Right renal cortex interstitium (tissue), 3 donors: ENCODE measurements at places on chromosomes 6 and 20. TPM values are rescaled to one million over a fixed set of nuclear protein-coding genes. Genes with fewer than 3 reads are reported as not detected.

DNA sequence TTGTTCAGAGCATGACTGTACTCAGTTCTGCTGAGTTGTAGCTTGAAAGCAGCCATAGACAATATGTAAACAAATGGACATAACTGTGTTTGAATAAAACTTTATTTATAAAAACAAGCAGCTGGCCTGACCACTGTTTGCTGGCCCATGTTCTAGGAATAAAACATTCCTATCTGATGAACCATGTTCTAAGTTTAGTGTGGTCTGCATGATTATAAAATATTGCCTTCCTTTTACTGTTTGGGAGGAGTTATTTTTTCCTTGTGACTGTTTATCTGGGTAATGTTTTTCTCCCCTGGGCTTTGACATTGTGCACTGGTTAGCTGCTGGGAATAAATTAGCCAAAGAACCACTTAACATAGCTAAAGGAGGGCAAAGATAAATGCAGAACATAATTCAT lies 55.1 kb downstream of the CDS2 start:
- no peak for DNase-seq

DNA sequence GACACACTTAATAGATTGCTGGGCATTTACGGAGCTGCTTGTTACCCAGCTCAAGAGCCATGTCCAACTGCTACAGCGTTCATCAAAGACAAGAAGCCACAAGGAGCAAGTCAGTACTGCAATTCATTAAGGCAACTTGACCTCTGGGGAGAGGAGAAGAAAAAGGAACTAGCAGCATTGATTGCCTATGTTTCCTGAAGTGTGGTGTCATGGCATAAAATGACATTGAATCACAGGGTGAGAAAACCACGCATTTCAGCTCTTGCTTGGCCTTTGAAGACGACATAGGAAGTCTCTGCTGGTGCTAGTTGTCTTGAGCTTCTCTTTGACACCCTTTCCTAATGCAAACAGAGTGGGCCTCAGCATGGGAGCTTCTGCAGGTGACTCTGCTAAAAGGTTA lies 139.1 kb downstream of the CDH26 start:
- DNase-seq, result no peak

- DNase-seq, result peak; percentile 24
Observed at GRCh38 chr6:2213086-2213485, 32.3 kb downstream of the GMDS start.

DNA sequence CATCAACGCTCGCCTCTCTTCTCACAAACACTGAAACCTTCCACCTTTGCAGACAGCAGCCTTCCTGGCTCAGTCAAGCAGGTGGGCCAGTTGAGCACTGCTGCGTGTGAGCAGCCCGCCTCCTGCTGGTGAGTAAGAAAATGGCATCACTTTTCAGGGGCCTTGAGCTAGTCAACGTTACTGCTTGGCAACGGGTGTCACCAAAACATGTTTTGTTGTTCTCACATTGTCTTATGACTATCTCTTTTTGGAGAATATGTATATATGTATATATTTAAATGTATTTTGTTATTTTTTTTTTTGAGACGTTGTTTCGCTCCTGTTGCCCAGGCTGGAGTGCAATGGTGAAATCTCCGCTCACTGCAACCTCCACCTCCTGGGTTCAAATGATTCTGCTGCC lies 97.0 kb upstream of the AGPAT4 start:
- no peak for DNase-seq

DNA sequence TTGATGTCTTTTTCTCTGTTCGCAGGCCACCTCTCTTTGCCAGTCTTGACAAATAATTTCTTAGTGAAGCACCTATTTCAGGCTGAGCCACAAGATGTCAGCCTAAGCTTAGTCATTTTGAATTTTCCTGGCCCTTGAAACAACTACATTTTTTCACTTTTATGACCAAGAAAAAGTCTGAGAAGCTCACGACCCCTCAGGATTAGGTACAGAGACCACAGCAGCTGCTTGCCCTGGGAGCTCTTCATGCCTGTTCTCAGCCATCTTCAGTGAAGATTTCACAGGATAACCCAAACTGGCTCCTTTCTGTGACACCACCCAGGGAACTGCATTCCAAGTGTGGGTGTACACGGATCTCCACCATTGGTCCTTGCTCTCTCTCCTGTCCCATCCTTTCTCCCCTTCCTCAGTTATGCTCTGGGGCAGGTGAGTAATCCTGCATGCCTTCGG lies 38.4 kb upstream of the SPTLC3 start:
- DNase-seq, result no peak

DNA sequence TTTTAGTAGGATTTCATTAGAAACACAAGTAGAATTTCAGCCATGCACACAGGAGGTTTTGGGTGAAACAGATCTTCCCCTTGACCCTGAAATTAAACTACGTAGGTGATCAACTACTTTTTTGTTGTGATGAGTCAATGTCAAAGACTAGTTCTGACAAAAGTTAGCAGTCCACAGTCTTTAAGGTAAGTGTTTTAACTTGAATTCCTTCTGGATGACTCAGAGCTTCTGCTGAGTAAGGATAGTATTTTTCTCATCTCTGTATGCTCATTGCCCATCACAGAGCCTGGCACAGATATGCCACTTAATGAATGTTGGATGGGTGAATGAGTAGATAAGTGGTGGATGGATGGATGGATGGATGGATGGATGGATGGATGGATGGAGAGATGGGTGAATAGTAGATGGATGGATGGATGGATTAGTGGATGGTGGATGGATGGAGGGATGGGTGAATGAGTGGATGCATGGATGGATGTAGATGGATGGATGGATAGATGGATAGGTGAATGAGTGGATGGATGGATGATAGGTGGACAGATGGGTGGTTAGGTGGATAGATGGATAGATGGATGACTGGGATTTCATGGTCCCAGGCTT lies 165.3 kb downstream of the ZMYND8 start:
- no peak for DNase-seq

DNA sequence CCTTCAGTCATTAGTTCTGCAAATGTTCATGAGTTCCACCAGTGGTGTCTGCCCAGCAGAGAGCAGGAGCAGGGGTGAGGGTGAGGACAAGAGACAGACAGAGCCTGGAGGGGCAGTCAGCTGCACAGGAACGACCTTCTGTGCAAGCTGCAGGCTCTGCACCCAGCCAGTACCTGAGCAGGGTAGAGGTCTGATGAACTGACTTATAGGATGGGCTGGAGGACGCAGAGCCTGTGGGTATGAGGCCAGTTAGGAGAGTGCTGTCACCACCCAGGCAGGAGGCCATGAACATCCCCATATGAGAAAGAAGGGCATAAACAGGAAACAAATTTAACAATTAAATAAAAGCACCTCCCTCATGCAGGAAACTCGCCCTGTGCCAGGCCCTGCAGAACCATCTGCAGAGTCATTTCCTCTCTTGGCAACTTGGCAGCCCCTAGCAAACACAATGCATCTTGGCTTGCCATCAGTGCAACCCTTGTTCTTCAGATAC lies 17.9 kb downstream of the C6orf15 start:
- no peak for DNase-seq

- no peak for DNase-seq
Observed at GRCh38 chr20:44735816-44736169, 9.9 kb upstream of the KCNK15 start.

DNA sequence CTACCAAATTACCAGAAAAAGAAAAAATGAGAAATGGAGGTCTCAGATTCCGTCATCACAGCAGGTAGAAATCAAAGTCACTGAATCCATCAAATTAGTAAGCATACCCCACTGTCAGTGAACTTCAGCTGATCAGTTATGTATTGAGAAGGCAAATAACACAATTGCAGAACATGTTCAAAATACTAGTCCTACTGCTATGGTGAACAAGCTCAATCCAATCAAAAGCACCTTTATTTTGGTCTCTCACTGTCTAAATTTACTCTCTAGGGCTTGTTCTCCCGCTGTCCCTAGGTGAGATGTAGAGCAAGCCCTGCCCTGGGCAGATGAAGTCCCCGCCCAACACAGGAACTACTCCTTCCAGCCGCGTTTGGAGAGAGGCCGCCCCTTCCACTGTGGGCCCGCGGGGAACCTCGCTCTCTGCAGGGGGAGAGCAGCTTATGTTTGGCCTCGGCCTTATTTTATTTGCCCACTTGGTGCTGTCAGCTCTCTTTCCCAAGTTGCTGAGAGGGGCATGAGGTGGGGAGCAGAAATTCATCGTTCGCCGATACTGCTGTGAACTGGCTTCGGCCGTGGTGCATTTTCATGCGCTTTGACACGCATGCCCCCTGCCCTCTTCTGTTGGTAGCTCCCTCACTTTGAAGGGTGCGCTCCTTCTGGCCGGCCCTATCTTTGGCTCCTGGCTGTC lies 14.3 kb upstream of the MAP1LC3A start:
- no peak for DNase-seq

DNA sequence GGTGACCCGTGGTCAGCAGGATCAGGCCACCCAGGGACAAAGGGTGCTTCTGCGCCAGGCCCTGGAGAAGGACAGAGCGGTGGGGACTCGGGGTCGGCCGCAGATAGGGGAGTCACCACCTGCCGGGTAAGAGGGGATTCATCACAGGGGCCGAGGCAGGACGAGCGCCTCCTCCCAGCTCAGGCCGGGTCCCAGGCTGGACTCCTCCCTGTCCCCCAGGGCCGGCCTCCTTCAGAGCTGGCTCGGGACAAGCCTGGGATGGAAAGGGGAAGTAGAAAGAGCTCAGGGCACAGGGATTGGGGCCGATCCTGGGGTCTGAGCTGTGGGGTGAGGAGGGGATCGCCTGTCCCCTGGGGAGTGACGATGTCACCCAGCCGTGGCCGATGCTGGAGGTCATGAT lies 154.6 kb upstream of the PROKR2 start:
- no peak for DNase-seq

DNA sequence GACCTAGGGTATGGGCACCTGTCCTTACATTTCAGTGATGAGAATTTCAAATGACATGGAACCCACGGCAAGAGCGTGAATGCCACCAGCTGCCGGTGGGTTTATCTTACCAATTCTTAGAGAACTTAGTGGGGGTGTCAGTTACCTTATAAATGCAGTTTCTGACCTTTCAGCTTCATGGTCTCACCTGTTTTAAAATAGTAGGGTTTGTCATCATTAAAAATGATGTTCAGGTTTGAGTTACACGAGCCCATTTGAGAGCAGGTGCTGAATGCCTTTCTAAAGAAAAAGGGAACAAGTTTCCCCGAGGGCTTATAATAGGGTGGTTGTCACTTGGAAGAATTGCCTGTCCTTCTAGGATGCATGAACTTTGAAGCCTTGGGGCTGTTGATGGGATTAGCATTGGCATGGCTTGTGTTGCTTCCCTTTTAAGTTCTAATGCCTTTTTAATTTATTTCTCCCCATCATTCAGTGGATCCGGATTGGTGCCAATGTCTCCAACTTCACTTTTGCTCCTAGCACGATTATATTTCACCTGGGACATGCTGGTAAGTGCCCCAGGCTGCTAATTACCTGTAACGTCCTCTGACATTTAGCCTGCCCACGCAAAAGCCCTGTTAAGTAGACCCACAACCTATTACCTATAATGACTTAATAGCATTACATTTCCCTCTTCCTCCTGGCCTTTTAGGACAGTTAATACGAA lies 27.9 kb downstream of the GHRH start:
- no peak for DNase-seq

GRCh38 chr6:33672808-33673207 lies 38.7 kb downstream of the UQCC2 start:
- no peak for DNase-seq

DNA sequence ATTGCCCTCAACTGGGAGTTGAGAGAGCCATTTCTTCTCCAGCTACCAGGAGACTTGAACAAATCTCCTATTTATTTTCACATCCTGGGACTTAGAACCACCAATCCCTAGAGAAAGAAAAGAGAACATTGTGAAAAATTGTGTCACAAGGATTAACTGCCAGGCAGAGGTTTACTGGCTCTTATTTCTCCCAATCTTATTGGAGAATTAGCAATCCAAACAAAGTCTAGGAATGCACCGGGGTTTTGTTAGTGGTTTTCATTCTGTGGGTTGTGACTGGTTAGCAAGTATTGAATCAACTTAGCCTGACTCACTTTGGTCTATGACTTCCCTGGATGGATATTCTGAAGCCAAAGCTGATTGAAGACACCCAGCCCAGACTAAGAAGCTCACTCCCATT lies 21.2 kb upstream of the ENPP5 start:
- DNase-seq, result no peak

GRCh38 chr20:60800185-60800584 lies 451.9 kb upstream of the CDH4 start:
- DNase-seq, result no peak

DNA sequence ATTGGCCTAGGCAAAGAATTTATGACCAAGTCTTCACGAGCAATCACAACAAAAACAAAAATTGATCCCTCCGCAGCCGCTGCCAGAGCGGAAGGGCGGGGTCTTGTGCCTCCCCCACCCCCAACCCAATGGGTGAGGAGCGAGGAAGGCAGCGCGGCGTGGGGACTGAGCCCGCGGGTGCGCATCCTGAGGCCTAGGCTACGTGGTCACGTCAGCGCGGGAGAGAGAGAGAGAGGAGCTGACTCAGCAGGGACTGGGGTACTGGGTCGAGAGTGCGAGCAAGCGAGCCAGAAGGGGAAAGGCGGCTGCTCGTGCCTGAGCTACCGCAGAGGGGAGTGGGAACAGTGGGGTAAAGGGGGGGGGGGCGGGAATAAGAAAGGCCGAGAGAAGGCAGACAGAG lies 90.1 kb upstream of the FERMT1 start:
- no peak for DNase-seq

GRCh38 chr6:163945808-163946207 lies 531.3 kb downstream of the QKI start:
- no peak for DNase-seq

DNA sequence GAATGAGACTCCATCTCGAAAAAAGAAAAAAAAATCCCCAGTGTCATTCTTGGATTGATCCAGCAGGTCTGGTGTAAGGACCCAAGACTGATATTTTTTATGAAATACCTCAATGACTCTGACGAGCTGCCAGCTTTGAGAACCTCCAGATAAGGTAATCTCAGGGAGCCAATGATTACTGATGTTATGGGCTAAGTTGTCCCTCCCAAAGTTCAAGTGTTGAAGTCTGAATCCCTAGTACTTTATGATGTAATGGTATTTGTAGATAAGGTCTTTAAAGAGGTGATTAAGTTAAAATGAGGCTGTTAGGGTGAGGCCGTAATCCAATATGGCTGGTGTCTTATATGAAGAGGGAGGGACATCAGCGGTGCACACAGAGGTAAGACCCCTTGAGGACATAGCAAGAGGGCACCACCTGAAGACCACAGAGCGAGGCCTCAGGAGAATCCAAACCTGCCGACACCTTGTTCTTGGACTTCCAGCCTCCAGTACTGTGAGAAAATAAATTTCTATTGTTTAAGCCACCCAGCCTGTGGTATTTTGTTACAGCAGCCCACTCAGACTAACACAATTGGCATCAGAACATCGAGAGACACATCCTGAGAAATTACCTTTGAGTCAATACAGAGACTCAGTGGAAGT lies 19.7 kb upstream of the DDO start:
- DNase-seq, result no peak

PPP1R18 gene
- polyA plus RNA-seq, result 34.4 TPM

SRMS gene
- polyA plus RNA-seq, result 0.08 TPM

EYS gene
- 0.69 TPM for polyA plus RNA-seq

CST2 gene
- polyA plus RNA-seq, result not detected

C20orf96 gene
- 36.5 TPM for polyA plus RNA-seq

OVOL2 gene
- polyA plus RNA-seq, result 1.3 TPM

RIMS1 gene
- polyA plus RNA-seq, result 4.0 TPM

CDSN gene
- polyA plus RNA-seq, result not detected

GPR6 gene
- not detected for polyA plus RNA-seq
